ENCODE measurements at places on chromosomes 1 and 21.
A peak's percentile ranks its signal among the peaks of the same experiment; 100 is the strongest.

- DNase-seq = no peak
Measured at GRCh38 chr21:31566064-31566463, 93.4 kb upstream of the SOD1 start.

DNA sequence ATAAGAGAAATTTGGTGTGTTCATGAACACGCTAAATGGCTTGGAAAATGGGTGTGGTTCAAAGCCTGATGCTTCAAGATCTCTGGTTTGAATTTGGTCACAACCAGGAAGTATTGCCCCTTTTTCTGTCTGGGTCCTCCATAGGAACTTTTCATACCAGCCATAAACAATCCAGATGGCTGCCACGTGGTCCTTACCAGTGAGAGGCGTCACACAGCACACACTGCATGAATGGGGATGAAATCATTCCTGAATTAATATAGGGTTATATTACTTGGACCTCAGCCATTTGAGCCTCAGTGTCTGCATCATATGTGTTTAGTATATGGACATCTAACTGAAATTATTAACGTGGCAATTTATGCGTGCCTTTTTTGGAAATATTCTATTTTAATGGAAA, 64.0 kb downstream of the PRRX1 start:
- no peak for DNase-seq

GRCh38 chr1:197973206-197973605, 56.0 kb downstream of the LHX9 start:
- DNase-seq = no peak

DNA sequence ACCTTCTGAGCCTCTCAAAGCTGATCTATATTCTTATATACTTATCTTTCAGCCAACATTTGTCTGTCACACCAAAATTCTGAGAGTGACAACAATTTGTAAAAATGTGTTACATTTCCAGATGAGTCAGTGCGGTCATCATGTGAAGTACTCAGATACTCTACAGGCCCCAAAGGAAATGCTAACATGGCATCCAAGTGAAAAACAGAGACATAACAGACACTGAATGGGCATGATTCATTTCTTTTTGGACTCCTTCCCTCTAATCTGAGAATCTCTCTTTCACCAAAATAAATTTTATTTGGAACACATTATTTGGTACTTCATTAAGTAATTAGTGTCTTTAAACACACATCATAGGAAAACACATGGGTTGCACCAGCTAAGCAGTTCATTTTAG, 96.6 kb downstream of the SLC44A5 start:
- no peak for DNase-seq

GRCh38 chr1:8782001-8782620, 35.3 kb downstream of the RERE start:
- no peak for DNase-seq

- no peak for DNase-seq
Measured at GRCh38 chr1:11761988-11762406, at the start of gene C1orf167. TSS of gene C1orf167 (plus strand) at chr1:11762193. CDS start at chr1:11764401, 2,208 bp downstream.

DNA sequence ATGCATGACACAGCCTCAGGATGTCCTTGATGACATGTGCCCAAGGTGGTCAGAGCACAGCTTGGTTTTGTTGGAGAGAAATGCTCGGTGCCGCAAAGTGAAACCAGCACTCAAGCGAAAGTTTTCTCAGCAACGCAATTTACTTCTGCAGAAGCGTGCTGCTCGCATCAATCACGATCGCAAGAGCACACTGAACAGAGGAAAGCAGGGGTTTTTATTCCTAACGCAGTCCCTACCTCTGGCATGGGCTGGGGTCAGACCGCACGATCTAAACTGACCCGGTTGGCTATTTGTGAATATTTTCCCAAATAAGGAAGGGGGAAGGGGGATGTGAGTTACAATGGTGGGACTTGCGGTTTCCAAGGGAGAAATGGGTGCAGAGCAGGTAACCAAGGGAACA, 809 bp upstream of the ZNF669 start:
- no peak for DNase-seq

DNA sequence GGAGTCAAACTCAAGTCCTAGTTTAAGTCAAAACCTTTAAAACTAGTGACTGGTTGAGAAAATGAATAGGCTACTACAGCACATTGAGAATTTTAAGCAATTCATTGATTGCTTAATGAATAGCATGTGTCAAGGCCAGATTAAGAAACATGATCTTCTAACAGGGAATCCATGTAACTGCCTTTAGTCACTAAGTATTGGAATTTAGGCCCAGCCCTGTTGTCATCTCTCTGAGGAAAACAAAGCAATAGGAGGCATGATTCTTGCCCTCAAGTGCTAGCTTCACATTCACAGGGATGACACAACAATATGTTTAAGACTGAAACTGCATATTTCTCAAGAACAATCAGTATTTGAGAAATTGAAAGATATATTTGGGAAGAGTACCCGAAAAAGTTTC, 70.0 kb upstream of the PTGS2 start:
- no peak for DNase-seq

- no peak for DNase-seq
Measured at GRCh38 chr1:201396861-201397464, 2.2 kb downstream of the LAD1 start.

- peak; percentile 49 for DNase-seq
Measured at GRCh38 chr1:16727190-16728111, 12.9 kb upstream of the RNU1-4 start.

GRCh38 chr1:8874230-8875201, 4.0 kb downstream of the ENO1 start:
- DNase-seq = no peak

GRCh38 chr1:42529724-42530181, 66.7 kb downstream of the CCDC30 start:
- DNase-seq = no peak

GRCh38 chr1:243488459-243489157, 232.8 kb downstream of the SDCCAG8 start:
- no peak for DNase-seq

- no peak for DNase-seq
Measured at GRCh38 chr21:43188592-43189210, 19.9 kb downstream of the CRYAA start.

- DNase-seq = no peak
Measured at GRCh38 chr1:117783606-117784396, 145.6 kb downstream of the GDAP2 start.

DNA sequence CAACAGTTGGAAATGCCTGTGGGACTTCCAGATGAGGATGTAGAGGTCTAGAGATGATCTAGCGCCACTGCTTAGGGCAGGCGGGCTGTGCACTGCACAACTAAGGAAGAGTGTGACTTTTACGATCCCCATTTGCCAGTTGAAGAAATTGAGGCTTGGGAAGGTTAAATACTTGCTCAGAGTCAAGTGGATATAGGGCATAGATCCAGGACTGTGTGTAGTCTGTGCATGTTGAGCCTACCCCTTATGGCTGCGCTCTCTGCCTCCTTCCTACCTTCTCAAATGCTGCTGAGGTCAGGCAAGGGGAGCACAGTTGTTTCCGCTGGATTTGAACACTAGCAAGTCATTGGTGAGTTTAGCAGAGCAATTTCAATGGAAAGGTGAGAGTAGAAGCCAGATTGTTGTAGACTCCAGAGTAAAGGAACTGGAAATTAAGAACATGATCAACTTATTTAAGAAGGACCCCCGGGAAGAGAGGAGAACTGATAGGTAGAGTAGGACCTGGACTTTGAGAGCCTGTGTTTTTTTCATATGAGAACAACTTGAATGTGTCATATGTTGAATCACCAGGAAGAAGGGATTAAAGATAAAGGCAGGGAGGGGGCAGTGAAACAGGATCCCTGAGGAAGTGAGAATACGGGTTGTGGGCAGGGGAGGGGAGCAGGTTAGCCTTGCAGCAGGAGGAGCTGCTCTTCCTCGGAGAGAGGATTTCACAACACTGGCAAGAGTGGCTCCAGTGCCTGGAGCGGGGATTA, 2.7 kb downstream of the CAPN2 start:
- DNase-seq = no peak

DNA sequence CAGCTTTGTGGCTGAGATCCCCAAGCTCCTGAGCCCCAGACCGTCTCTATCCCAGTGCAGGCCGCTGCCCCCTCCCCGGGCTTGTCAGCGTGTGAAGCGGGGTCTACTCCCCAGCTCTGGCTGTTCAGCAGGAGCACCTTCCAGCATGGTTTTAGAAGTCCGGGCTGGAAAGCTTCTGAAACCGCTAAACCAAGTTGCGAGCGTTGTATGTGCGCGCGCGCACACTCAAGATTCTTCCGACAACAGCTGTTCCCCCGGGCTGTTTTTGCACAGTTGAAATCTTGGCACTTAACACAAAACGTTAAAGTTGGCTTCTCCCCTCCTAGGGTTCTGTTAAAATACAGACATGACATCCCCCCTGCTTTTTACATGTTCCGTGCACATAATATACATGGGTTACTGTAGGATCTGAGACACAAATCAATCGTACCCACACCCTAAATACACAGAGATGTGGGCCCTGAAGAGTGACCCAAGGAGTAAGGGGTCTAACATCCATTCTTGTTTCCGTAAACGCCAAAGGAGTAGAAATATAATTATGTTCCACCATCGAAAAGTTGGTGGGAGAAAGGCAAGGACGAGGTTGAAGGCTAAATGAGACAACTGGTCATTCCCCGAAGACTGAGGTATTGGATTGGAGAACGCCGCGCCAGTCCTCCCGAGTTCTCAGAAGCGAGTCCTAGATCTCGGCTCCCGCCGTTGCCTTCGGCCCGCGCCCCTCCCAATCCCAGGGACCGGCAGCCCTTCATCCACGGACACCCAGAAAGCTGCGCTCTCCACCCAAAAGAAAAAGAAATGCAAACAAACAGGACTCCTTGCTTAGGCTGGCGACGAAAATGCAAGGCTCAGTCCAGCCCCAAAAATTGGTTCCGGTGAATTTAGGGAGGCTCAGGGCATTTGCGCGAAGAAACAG, 1.3 kb downstream of the TBX15 start:
- DNase-seq = no peak

All from activated T-helper 1 cell treated with anti-CD3 and anti-CD28 coated beads, Interleukin-2, amount 50 U/mL, for 16 hours (primary cell).